Activated CD8-positive, alpha-beta memory T cell treated with anti-CD3 and anti-CD28 coated beads, Interleukin-2, amount 50 U/mL, for 4 hours (primary cell): ENCODE measurements at places on chromosomes 16 and 17.

DNA sequence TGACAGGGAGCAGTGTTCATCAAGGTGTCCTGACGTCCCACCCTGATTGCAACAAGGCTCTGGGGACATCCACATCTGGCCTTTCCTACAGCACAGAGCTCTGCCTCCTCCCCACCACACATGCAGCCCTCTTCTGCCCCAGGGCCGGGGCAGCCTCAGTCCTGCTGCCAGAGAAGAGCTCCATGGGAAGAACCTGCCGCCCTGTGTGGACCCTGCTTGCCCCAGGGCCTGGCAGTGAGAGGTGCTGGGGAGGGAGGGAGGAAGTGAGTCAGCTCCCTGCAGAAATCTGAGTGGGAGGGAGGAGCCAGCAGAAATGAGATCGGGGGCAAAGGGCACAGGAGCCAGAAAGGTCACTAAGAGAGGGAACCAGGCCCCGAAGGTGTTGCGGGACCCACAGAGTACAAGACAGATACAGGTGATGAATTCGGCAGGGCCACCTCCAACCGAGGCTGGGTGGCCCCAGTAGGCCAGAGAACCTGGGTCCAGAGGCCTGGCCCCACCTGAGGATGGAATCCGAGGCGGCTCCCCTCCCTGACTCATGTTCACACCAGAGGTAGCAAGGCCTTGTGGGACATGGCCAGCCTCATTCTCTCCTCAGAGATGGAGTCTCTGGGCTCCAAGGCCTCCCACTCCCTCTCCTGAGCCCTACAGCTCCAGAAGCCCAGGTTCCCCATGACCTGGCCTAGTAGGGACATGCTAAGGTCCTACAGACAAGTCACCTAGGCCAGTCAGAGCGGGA lies 24.8 kb downstream of the MYO18A start:
- peak; percentile 66 for DNase-seq

GRCh38 chr16:4016658-4017057 lies 99.6 kb downstream of the ADCY9 start:
- no peak for DNase-seq

DNA sequence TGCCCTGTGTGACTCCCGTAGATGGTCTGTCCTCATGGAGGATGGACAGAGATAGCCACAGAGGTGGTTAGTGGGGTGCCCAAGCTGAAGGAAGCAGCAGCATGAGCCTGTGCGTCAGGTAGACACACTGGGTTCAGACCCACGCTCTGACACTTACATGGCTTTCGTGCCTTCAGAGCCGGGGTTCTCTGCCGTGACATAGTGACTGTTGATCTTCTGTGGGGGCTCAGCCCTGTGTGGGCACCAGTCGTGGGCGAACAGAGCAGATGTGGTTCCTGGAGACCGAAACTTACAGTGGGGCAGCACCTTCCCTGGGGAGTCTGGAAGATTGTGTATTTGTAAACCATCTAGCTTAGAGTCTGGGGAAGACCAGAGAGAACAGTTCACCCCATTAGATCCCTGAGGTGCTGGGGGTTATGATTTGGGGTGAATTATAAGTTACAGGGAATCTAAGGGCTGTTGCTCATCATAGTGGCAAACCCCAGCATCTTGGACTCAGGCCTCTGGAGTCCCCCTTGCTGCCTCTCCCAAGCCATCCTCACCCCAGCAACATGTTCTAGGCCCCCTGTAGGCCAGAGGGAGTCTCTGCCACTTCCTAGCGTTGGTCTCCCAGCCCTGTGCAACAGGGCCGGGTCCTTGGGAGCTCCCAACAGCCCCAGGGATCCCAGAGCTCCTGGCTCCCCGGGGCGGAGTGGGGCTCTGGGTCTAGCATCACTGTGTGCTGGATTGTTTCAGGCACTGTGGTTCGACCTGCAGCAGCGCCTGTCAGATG lies 28.6 kb downstream of the NECAB2 start:
- no peak for DNase-seq

GRCh38 chr17:38557836-38558727 lies 47.7 kb downstream of the SRCIN1 start:
- DNase-seq: peak; percentile 90

DNA sequence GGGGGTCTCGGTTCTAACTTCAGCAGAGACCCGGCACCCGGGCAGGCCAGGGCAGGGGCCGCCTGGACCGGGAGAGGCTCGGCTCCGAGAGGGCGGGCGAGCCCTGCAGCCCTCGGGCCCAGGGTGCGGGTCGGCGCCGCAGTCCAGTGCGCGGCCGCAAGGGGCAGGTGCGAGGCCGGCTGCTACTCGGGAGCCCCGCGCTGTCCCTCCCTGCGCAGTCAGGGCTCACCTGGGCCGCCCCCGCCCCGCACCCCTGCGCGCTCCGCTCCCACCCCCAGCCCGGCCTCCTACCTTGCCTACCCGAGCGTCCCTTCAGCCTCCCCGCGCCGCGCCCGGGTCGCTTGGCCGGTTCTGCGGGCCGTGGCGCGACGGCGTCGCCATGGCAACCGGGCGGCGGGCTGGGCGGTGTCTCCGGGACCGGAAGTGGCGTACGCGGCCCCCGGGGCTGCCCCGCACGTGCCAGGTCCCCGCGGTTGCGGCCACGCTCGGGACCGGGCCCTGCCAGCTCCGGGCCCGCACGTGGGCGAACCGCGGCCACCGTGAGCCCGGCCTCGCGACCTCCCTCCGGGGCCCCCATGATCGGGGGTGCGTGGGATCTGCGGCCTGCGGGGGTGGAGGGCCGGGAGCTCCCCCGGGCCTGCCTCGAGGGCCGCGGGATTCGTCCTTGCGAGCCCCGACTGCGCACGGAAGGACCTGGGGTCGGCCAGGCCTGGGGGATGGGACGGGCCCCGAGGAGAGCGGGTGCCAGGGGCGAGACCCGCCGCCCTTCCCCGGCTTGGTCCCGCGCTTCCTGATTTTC lies at the start of gene CYB561:
Gene CYB561, minus strand, starts transcription at position 353 of the 799 bp plus-strand sequence. CDS start 8,759 bp downstream, outside the sequence.
- DNase-seq: peak; percentile 66

- DNase-seq: no peak
Measured at GRCh38 chr17:17258998-17259397, 22.0 kb upstream of the FLCN start.

GRCh38 chr16:68351991-68352431 lies 41.2 kb downstream of the PRMT7 start:
- no peak for DNase-seq

DNA sequence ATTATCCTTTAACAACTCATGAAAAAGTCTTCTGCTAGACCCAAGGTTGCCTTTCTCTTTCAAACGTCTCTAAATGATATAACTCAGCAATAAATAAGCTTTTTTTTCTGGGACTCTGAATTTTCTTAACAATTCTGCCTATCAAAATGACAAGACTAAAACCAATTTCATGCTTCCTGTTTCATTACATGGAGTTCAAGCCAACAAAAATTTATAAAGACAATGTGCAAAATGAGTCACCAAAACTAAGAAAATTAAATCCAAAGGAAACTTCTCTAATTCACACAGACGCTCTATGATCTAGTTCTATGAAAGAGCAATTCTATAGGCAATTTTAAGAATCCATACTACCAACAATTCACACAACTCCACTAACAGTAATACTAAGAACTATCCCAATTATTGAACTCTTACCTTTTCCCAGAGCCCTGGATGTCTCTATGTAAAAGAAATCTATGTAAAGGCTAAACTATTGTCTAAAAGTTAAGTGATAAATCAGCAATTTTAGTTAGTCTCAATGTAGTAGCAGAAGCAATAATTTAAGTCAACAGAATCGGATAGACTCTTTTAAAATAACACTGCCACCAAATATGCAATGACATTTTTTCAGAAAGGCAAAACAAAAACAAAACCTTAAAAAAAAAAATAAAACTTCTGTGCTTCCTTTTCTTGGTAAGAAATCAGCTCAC lies 44.2 kb downstream of the ZZEF1 start:
- no peak for DNase-seq

DNA sequence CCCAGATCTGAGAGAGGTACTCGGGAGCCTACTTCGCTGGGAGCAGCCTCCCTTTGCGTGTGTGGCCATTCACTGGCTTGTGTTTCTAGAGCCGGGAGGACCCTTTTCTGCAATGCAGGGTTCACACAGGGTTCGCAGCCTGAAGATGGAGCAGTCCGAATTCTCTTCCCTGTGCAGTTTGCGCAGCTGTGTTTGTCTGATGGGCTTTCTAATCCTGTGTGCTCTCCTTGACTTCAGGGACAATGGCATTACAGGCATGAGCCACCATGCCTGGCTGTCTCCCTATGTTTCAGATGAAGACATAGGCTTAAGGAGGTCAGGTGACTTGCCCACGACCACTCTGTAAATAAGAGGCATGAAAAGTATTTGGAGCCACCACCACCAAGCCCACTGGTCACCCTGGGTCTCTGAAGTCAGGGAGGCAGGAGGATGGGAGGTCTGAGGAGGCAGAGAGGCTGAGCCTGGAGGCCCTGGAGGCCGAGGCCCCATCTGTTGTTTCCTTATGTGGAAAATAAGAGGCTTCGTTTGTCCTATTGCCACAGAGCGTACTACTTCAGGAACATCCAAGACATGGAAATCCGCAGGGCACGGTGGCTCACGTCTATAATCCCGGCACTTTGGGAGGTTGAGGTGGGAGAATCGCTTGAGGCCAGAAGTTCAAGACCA lies 5.0 kb upstream of the STH start:
- DNase-seq: no peak

DNA sequence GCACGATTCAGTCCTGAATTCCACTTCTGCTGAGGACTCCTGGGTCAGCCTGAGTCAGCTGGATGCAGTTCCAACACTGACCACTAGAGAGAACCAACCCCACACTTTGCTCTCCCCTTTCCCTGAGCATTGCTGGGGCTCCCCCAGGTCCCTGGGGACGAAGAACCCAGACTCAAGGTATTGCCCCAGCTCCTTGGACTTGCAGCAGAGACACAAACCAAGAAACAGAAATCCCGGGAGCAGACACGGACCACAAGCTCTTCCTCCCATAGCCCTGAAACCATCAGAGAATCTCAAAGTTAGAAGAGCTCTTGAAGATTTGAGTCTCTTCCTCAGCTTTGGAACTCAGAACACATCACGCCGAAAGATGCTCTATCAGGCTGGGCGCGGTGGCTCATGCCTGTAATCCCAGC lies 678 bp upstream of the GH1 start:
- DNase-seq: peak; percentile 76

GRCh38 chr16:405548-406506 lies 4.1 kb downstream of the DECR2 start:
- no peak for DNase-seq

- no peak for DNase-seq
Measured at GRCh38 chr16:47787696-47788095, 326.6 kb downstream of the PHKB start.

DNA sequence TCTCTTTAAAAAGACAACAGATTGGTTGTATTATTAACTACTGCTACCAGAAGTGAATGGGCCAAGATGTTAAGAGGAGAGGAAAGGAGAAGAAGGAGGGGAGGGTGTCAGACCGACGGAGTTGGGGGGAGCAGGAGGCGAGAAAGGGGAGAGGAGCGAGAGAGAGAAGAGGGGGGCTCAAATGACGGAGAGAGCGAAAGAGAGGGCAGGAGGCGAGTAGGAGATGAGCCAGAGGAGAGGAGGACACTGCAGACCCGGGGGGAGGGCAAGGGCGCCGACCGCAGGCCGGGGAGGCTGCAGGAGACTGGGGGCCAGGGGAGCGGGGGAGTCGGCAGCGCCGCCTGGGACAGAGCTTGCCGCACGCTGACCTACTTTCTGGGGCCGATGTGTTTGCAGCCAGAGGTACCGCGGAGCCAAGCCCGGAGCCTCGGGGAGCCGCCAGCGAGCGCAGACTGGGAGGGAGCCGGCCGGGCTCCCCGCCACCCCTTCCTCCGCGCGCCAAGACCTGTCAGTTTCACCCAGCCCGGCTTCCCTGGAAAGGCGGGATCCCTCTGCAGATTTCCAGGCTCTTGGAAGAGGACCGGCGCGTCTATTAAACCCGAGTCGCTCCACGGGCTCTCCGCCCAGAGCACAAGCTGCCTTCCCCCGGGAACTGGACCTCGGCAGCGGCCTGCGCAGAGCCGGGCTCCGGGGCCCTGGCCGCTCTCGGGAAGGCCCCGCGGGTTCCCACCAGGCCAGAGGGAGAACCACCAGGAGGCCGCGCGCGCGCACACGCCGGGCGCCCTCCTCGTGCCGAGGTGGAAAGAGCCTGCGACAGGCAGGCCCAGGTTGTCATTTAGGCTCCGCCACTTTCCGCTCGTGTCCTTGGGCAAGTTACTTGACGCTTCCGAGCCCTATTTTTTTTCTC lies 74.6 kb downstream of the CMC2 start:
- DNase-seq: no peak

GRCh38 chr16:82439678-82440293 lies 187.0 kb upstream of the CDH13 start:
- DNase-seq: no peak

- no peak for DNase-seq
Measured at GRCh38 chr17:49148171-49148570, 15.6 kb downstream of the B4GALNT2 start.

- DNase-seq: no peak
Measured at GRCh38 chr17:58530655-58531054, 16.2 kb upstream of the MTMR4 start.

GRCh38 chr17:48814504-48814903 lies 2.5 kb downstream of the TTLL6 start:
- DNase-seq: peak; percentile 55

DNA sequence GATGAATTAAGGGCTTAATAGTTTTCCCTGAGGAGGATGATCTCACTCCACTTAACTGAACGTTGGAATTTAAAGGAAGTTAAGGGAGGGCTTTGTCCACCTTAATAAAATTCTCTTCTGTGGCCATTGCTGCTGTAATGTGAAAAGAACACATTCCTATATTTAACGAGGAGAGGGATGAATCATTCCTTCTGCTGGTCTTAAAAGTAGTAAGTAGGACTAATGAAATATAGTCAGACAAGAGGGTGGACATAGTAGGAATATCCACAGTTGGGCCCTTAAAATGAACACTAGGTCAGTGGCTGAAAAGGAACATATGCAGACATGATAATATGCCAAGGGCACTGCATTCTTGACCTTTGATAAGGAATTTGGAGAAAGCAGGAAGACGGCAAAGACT lies 405.6 kb downstream of the PMP22 start:
- no peak for DNase-seq

- peak; percentile 61 for DNase-seq
Measured at GRCh38 chr17:27466743-27467375, 10.6 kb downstream of the KSR1 start.

DNA sequence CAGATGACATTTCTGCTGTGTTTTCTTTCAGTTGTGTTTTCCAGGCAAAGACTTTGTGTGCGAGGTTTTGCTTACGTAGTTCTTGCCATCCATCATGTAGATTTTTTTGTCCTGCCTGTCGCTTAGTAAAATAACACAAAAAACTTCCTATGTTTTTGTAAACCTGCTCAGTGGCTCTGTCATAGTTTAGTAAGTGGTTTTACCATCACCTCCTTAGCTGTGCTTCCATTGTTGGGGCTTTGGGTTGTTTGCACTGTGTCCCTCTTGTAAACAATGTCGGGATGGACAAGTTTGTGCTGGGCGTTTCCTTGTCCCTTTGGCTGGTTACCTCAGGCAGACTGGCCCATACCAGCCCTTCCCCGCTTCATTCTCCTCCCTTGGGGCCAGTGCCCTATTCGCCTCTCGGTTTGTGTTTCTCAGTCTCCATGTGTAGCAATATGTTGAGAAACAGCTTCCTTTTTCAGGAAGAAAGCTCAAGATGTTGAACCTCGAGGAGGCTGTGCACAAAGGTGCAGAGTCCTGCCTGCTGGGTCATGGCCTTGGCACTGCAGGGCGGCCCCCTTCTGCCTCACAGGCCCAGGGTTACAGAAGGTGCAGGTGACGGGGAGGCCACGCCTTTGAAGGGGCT lies 74.6 kb downstream of the KSR1 start:
- no peak for DNase-seq
